ENCODE measurements at places on chromosomes 5 and 9. TPM values are rescaled to one million over a fixed set of nuclear protein-coding genes. Genes with fewer than 3 reads are reported as not detected.

Gene MARVELD2
- 7.1 TPM for total RNA-seq

Gene ALG2
- 31.4 TPM for total RNA-seq

Gene HTR4
- total RNA-seq: not detected

Gene SLC27A6
- 0.18 TPM for total RNA-seq

Gene WASHC1
- total RNA-seq: 10.3 TPM

Gene EDIL3
- 28.8 TPM for total RNA-seq

Gene TUSC1
- 12.1 TPM for total RNA-seq

Gene NUTM2G
- not detected for total RNA-seq

Gene HINT1
- total RNA-seq: 221 TPM

Gene PCDHAC1
- total RNA-seq: not detected

Gene KIF4B
- total RNA-seq: 0.44 TPM

Gene SPTAN1
- 502 TPM for total RNA-seq

Gene FOXI1
- total RNA-seq: not detected

Gene SLC46A2
- not detected for total RNA-seq

Gene MLANA
- total RNA-seq: not detected

Gene GRAMD2B
- 5.5 TPM for total RNA-seq

Data from endothelial cell of umbilical vein (primary cell).